ENCODE measurements at places on chromosomes 1 and 21.

DNA sequence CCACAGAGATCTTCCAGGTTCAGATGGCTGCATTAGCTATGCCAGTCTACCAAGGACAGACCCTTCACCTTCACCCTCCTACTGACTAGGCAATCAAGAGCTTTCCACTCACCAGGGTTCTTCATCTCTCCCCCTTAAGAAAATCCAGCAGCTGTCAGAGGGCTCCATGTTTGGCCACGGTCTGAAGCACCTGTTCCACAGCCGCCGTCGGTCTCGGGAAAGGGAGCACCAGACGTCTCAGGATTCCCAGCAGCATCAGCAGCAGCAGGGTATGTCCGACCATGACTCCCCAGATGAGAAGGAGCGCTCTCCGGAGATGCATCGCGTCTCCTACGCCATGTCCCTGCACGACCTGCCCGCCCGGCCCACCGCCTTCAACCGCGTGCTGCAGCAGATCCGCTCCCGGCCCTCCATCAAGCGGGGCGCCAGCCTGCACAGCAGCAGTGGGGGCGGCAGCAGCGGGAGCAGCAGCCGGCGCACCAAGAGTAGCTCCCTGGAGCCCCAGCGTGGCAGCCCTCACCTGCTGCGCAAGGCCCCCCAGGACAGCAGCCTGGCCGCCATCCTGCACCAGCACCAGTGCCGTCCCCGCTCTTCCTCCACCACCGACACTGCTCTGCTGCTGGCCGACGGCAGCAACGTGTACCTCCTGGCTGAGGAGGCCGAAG, 13.8 kb downstream of the TMCC2 start:
- no peak for DNase-seq

GRCh38 chr1:200988693-200989092, 34.8 kb downstream of the KIF21B start:
- no peak for DNase-seq

- DNase-seq: no peak
Measured at GRCh38 chr1:17270891-17271765, 22.2 kb downstream of the PADI3 start.

DNA sequence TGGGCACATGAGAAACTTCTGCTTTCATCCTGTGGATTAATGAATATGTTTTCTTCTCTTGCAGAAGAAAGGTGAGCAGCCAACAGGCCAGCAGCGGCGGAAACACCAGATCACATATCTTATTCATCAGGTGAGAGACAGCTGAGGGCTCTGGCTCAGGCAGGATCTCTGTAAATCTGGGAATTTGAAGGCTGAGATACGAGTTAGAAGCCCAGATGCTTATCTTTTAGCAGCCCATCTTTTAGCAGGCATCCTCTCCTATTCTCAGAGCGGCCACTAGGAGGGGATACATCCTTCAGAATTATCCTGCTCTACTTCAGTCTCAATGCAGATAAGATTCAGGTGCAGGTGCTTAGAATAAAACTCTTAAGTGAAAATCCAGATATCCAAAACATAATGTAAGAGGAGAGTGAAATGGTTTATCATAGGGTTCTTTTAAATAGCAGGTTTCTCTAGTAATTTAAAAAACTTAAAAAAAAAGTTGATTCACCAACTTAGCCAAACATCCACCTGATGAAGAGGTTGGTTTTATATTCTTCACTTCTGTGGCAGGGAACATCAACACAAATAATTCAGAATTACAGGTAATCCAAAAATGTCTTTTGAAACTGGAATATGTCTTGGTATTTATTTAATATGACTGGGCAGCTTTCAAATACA, 19.3 kb downstream of the SH2D2A start:
- peak; percentile 80 for DNase-seq

Data from CD4-positive, alpha-beta T cell treated with Interleukin-21 for 1 hour (primary cell).